ENCODE measurements at places on chromosomes 5 and 9.

GRCh38 chr5:76720988-76721569, 5.2 kb downstream of the F2R start:
- DNase-seq: no peak

- DNase-seq: no peak
Measured at GRCh38 chr9:28456861-28457260, 883.6 kb upstream of the C9orf72 start.

GRCh38 chr5:142293486-142293885, 31.3 kb downstream of the SPRY4 start:
- no peak for DNase-seq

- DNase-seq: no peak
Measured at GRCh38 chr9:98462310-98462709, 206.9 kb upstream of the TBC1D2 start.

- no peak for DNase-seq
Measured at GRCh38 chr9:127973169-127974000, 7.4 kb downstream of the EEIG1 start.
